H54 (cell line): ENCODE measurements at places on chromosomes 16 and 17.
A peak's percentile ranks its signal among the peaks of the same experiment; 100 is the strongest.

DNA sequence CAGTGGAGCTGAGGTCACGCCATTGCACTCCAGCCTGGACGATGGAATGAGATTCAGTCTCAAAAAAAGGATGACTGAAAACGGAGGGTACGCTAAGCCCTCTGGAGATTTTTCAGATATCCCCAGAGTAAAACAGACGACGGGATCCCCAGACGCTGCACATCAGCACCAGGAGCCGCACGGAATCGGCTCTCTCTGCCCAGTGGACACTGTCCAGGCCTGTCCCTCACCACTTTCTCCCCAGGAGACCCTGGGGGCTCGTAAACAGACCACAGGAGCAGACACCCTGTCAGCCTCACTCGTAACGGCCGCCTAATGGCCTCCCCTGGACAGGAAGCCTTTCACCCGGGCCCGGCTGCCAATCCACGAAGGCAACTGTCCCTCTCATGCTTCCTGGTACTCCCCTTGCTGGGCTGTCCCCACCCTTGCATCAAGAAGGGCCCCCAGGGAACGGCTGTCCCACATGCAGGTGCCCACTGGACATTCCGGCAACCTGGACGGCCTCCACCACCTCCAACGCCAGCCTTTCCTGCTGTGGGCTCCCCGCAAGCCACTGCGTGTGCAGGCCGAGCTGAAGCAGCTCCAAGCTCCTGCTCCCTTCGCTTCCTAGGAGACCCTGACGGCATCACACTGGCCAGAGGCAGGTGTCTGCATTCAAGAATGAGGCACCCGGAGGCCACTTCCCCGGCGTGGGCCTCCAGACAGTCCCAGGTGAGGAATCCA lies 74.3 kb downstream of the TIMM22 start:
- DNase-seq, result no peak

DNA sequence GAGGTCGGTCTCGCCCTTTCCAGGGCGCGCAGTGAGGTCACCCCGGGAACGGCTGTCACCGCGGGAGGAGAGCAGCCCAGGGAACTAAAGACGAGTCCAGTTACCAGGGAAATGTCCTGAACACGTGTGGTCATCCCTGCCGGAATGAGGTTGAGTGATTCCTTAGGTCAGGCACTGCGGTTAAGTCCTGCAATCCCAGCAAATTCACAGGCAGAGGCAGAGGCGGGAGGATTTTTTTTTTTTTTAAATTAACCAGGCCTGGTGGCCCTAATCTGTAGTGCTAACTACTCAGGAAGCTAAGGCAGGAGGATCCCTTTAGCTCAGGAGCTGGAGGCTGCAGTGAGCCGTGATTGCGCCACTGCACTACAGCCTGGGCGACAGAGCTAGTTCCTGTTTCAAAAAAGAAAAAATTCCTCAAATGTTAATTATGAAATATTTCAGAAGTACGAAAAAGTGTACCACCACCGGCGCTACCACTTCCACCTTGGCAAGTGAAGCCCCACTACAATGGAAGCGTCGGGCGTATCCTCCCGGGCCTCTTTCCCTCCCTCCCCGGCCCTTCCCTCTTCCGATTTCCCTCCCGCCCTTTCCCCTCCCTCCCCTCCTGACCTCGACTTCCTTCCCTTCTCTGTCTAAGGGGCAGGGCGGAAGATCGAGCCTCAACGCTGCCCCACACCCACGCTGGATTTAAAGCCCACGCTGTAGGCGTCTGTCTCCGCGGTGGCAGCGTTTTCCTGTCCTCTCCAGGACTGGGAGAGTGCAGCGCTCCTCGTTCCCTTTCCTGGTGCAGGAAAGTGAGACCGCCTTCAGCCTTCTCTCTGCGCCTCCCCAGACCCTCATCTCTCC lies 27.3 kb downstream of the SLFN11 start:
- no peak for DNase-seq

GRCh38 chr17:68327823-68328557 lies 36.7 kb downstream of the ARSG start:
- no peak for DNase-seq

DNA sequence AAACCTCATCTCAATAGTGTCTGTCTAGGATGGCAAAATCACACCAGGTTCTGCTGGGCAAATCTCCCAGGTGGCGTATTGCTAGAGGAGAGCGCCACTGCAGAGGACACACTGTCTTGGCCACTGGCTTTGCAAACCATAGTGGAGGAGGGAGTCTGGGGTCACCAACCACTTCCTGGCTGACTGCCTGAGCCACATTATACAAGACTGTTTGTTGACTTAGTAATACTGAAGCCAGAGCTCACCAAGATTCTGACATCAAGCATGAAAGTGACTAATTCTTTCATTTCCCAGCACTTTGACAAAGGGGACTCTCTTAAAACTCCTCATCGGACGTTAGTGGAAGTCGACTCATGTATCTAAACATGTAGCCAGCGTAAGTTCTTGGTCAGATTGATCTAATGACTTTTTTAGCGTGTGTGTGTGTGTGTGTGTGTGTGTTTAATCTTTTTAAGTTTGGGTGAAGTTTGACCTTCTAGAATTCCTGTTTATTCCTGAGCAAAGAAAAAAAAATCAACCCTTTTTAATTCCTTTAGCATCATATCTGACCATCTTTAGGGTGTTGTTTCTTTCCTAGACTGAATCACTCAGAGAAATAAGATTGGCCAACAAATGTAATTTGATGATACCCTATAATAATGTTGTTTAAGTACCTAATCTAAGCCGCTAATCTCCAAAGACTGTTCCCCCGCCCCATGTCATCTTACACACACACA lies 13.7 kb downstream of the PITPNC1 start:
- DNase-seq, result peak; percentile 70

GRCh38 chr16:30746638-30747175 lies 1.5 kb upstream of the PHKG2 start:
- DNase-seq, result no peak

DNA sequence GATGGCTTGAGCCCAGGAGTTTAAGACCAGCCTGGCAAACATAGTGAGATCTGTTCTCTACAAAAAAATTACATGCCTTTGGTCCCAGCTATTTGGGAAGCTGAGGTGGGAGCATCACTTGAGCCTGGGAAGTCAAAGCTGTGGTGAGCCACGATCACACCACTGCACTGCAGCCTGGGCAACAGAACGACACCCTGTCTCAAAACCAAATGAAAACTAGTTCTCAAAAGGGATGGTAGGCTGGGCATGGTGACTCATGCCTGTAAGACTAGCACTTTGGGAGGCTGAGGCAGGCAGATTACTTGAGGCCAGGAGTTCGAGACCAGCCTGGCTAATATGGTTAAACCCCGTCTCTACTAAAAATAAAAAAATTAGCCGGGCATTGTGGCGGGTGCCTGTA lies 31.1 kb downstream of the PPM1D start:
- DNase-seq, result no peak

DNA sequence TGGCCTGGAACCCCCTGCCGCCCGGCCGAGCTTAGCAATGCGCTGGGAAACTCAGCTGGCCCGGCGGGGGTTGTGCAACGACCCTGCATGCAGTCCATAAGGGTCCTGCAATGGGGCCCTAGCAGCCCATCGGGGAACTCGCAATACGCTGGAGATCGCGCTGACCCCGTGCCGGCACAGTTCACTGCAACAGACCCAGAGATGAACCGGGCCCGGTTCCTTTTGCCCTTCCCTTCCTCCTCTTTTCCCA lies 375 bp downstream of the SLC25A11 start:
- no peak for DNase-seq

- peak; percentile 76 for DNase-seq
Observed at GRCh38 chr17:49861150-49861884, 13.4 kb upstream of the TAC4 start.

GRCh38 chr17:1752425-1753262 lies 9.2 kb upstream of the SERPINF1 start:
- DNase-seq, result peak; percentile 93

DNA sequence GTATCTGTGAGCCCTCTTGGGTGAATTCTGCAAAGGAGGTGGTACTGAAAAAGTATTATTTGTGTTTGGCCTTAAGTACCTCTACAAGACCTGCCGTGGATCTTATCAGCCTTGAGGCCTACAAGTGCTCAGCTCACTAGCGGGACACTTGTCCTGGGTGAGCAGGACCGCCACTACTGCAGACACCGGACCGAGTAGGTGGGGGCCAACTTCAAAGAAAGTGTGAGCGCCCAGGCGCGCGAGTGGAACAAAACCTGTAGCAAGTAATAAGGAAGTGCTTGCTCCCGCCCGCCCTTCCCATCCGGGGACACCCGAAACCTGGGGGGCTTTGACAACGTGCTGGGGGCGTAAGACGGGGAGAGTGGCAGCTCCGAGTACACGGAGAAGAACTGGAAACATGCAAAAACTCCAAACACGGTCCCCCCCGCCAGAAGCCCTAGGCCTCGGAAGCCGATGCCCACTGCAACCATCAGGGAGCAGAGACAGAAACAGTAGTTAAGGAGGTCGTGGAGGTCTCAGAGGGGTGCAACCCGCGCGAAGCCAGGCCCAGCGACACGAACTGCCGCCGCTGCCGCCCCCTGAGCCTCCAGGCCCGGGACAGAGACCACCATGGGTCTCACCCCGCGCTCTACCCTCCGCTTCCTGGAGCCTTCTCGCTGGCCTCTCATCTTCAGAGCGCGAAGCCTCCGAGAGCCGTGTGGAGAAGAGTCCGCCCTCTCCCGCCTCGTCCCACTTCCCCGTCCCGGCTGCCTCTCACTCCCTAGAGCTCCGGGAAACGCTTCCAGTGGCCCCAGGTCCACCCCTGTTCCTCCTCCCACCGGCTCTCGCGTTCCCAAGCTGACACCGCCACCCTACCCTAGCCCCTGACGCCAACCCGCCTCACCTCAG lies 537 bp downstream of the CNOT1 start:
- DNase-seq, result no peak

GRCh38 chr16:49653173-49653570 lies 202.7 kb downstream of the ZNF423 start:
- DNase-seq, result no peak

- no peak for DNase-seq
Observed at GRCh38 chr17:58278661-58279015, 2.1 kb downstream of the MPO start.

- no peak for DNase-seq
Observed at GRCh38 chr17:73262676-73263642, 1.3 kb upstream of the CPSF4L start.

DNA sequence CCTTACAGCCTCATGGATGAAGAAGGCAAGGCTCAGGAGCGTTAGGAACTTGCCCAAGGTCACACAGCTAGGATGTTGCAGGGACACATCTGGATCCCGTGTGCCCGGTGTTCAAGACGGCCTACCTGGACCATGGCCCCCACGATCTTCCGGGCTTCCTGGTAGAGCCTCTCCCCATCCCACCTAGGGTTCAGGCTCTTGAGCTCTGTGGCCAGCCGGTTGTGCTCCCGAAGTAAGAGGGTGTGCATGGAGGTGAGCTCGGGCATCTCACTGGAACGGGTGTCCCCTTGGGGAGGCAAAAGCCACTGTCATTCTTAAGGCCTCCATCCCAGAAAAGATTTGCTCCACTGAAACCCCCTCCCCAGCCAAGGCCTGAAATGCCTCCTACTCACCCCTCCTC lies 5.3 kb downstream of the MPO start:
- DNase-seq, result no peak

- DNase-seq, result no peak
Observed at GRCh38 chr17:76191896-76192295, 48.4 kb downstream of the RNF157 start.

DNA sequence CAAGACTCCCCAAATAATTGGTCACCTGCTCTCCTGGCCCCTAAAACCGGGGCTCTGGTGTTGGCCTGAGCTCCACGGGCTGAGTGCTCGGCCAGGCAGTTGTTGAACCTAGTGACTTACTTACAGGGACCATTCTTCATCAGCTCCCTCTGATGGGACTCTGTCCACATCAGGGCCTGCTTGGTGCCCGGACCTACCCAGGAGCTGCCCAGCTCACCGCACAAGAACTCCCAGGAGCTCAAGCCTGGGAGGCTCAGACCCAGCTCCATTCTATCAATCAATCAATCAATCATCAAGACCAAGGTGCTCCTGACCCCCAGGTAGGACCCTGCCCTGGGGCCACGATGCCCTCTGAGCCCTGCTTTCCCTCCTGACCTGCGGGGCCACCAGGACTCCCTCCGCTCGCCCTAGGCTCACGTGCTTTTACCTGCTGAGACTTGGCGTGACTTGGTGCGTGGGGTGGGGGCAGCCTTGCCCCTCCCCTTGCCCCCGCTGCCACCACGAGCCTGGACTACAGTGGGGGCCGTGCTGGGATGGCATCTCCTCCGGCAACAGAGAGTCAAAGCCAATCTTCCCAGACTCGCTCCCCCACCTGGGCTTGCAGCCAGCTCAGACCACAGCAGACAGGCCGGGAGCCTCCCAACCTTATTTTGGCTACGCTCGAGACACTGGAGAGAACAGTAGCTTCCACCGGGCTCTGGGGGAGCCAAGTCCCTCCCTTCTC lies 15.7 kb downstream of the IL34 start:
- DNase-seq, result no peak

DNA sequence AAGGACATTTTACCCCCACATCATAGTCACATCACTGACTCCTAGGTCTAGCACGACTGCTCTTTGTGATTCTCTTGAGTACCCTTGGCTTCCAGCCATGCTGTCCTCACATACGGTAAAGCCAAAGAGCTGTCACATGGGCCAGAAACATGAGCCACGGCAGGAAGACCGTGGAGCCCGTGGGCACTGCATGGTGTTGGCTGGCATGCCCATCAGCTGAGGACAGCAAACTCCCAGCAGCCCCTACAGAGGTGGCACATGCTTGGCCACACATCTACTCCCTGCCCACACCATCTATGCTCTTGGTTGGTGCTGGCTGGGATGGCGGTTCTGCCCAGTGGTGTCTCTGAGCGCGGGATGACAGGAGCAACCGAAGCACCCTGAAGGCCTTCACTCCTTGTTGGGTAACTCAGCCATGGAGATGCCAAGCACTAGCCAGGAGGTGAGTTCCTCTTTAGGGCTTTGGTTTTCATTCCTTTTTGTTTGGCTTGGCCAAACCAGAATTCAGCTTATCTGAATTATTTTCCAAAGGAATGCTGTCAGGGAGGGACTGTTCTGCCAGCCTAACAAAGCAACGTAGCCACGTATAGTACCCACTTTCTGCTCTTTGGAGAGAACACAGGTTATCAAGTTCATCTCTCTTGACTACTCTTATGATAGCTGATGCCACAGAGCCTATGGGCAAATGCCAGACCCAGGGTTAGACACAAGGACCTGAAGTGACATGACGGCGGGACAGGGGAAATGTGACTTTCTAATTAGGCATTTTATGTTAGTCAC lies 10.0 kb downstream of the TNFAIP1 start:
- no peak for DNase-seq

GRCh38 chr17:9273428-9274391 lies 252.4 kb downstream of the NTN1 start:
- DNase-seq, result no peak

DNA sequence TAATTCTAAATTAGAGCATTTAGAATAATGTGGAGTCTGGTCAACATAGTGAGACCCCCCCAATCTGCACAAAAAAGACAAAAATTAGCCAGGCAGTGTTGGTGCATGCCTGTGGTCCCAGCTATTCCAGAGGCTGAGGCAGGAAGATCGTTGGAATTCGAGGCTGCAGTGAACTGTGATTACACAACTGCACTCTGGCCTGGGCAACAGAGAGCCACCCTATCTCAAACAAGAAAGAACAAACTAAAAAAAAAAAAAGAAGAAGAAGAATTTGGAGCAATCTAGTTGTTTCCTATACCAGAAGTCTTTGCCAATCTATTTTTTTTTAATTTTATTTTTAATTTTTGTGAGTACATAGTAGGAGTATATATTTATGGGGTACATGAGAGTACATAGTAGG lies 6.0 kb downstream of the CETP start:
- DNase-seq, result no peak

GRCh38 chr17:61482467-61482866 lies 30.2 kb downstream of the TBX4 start:
- no peak for DNase-seq

GRCh38 chr17:41579484-41580243 lies 7.0 kb downstream of the KRT14 start:
- DNase-seq, result peak; percentile 92

GRCh38 chr17:76710863-76711611 lies at the start of gene MXRA7:
Gene MXRA7 (minus strand): TSS chr17:76710965. CDS start chr17:76710946, 19 bp downstream.
- DNase-seq, result peak; percentile 86
